Activated T-cell treated with anti-CD3 and anti-CD28 coated beads, Interleukin-2, amount 50 U/mL, for 72 hours (primary cell): ENCODE measurements at places on chromosomes 11 and 22.

- no peak for DNase-seq
Measured at GRCh38 chr11:9092853-9093778, 1.7 kb upstream of the SCUBE2 start.

DNA sequence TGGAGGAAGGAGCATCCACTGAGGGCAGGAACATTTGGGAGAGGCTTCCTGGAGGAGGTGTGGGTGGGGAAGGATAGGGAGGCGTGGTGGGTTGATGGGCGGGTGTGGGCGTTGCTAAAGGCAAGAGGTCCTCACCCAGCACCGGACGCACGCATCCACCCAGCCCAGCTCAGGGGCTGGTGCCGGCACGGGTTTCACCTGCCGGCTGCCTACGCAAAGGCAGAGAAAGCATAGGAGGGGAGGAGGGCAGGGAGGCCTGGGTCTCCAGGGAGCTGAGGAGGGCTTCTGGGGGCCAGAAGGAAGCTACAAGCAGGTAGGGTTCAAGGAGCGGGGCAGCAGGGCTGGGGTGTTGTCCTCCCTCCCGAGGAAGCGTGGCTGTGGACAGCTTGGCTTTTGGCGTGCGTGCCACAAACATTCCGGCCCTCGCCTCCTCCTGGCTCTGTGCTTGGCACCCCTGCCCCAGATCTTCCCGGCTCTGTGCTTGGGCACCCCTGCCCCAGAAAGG, 7.8 kb downstream of the SSH3 start:
- no peak for DNase-seq

DNA sequence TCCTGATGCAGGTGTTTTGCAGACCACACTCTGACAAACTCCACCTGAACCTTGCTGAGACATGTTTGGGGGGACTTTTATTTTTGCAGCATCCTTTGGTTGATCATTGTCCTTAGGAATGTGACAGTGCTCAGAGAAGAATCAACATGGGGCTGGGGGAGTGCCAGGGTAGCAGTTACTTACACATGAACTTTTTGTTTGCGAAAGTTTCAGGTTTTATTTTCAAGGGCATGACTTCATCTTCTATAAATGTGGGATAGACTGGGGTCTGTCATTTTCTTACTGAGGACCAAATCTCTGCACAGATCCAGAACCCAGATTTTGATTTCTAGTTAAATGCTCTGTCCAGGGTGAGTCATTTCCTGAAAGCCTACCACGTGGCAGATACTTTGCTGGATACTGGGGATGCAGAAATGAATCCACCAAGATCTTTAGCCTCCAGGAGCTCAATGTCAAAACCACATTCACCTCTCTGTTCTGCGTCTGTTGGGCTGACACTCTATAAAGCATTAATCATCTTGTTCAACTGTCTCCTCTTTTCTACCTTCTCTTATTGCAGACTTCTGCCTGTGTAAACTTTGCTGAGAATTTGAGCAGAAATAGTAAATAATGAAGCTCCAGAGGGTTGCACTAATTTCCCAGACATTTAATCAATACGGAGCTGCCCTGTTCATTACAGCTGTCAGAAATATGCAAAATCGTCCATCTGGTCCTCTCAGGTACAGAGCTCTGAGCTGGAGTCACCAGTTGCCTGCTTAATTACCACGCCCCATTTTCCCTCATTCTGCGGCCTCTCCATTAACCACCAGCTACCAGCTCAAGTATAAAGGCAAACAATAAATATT, 387.9 kb downstream of the MIAT start:
- no peak for DNase-seq

DNA sequence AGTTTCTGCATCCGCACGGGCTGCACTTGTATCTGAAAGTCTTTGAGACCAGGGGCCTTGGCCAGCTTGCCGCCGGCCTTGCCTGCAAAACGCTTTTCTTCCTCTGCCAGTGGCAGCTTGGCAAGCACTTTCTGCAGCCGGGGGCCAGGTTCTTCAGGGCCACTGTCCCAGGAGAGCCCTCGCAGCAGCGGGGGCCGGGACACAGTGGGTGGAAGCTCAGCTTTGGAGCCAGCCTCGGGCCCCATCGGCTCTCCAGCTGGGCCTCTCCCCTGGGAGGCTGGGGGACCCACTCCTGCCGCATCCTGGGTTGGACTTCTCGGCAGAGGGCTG, 57.5 kb upstream of the LYVE1 start:
- no peak for DNase-seq
